ENCODE measurements at places on chromosomes 3 and 15.

GRCh38 chr3:13587442-13587841 is 38.5 kb downstream of the FBLN2 start:
- no peak for DNase-seq

- no peak for DNase-seq
Measured at GRCh38 chr3:30501526-30501925, 104.9 kb upstream of the TGFBR2 start.

DNA sequence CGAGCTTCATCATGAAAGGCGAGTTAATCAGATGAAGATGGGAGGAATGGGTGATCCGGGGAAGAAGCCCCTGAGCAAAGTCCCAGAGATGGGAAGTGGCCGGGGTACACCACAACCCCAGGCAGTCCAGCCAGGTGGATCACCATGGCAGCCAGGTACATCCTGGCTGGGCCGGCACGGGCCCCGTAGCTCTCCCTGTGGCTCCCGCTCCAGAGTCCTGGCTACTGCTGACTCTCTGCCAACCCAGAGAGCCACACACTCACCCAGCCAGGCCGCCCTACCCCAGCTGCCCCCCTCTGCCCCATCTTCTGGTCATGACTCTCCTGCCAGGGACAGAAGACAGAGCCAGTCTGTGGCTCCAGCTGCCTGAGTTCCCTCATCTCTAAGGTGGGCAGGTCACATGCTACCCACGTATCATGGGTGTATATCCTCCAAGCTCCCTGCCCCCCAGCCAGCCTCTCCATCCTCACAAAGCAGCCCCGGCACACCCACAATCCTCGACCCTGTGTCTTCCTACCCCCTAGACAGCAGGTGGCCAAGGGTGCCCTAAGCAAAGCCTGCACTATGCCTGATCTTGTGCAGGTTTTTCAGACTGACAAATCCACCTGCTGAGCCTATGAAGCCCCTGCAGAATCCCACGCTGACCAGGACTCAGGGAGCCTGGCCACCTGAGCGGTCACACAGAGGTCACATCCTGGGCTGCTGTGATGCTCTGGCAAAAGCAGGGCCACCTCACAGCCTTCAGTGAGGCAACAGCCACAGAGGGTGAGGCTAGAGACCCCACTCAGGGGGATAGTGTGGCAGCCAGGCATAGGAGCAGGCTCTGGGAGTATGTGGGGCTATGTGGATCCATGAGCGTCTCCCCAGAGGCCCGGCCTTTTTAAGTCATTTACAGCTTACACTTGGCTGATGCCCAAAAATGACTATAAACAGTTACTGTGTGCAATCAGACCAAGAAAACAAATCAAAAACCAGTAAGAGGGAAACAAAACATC is 13.2 kb downstream of the XXYLT1 start:
- no peak for DNase-seq

- no peak for DNase-seq
Measured at GRCh38 chr3:165259541-165260193, 63.5 kb upstream of the SLITRK3 start.

DNA sequence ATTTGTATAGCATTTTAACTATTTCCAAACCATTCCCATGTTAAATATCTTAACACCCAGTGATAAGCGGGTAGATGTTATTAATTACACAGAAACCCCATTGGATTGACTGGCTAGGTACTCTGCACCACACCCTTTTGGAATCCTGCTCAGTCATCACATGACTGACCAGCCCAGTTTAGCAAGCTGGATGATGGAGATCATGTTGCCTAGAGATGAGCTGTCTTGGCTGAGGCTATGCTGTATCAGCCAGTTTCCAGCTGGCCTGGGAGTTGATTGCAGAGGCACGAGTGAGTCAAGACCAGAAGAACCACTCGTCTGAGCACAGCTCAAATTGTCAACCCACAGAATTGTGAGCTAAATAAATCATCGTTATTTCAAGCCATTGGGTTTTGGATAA is 124.6 kb downstream of the ZNF621 start:
- no peak for DNase-seq

GRCh38 chr3:29696311-29696710 is 415.4 kb downstream of the RBMS3 start:
- no peak for DNase-seq

- DNase-seq = no peak
Measured at GRCh38 chr3:131708241-131708640, 205.5 kb upstream of the MRPL3 start.

DNA sequence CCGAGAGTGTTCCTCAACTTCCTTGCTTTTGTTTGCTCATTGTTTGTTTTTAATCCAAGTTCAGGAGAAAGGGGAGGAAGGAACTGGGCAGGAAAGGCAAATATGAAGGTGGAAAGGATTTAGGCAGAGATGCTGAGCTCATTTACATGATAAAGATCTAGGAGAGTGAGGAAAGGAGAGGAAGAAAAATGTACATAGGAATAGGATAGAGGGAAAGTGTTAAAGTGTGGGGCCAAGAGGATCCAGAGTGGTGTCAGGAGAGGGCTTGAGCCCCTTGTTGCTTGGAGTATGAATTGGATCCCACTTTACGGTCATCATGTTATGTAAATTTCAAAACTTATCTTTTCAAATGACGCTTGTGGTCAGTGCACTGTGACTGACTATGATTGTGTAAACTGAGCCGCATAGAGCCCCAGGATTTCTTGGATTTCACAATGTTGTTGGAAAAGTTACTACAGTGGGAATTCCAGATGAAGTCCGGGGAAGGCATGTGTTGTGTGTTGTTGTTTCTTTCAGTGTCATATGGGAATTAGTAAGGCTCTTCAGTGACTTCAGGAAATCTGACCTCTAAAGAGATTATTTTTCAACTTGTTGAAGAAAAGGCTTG is 15.0 kb upstream of the PLD1 start:
- DNase-seq = no peak

DNA sequence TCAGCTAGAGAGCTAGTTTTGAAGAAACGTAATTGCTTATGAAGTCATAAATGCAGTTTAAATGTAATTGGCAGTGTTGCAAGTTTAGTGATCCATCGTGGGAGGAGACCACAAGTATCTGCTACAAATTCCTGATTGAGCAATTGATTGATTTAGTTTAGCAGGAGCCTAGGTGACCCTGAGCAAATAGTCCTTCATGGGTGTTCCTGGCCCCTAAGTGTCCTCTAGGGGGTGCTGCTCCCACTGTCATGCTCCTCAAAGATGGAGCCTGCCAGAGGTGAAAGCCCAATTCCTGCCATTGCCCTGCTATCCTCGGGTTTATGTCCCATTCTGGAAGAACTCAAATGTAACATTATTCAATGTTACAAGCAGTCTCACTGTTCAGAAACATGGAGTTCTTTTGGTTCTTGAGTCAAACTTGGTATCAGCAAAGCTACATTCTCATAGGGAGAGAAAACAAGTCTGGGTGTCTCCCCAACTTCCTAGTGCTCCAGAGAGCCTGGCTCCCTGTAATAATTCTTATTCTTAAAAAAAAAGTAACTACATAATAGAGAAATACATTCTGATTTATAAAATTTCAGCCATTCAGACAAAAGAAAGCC is 29.8 kb upstream of the SENP5 start:
- peak; percentile 66 for DNase-seq

DNA sequence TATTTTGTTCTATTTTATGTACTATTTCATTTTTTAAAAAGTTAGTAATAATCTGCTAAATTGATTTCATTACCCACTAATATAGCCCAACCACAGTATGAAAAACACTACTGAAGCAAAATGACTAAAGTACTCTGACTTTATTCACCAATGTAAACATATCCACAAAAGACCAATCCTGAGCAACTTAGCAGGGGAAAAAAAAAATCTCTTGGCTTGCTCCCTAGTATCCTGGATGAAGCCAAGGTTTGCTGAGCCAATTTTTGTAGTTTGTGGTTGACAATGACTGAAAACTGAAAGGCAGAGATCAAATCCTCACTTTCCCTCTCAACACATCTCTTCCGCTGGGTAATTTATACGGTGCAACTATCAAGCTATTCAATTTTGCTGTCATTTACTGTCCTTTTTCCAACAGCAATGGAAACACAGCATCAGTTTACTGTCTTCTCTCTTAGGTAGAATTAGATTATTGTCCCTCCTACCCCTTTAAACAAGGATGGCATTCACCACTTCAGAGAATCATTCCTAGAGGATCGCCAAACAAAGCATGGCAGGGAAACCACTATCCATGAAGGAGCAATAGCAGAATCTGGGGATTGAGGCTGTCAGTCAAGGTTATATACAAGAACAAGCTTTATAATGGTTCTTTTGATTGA is 149.7 kb downstream of the THRB start:
- no peak for DNase-seq

- DNase-seq = no peak
Measured at GRCh38 chr15:42911058-42911592, 9.5 kb downstream of the TTBK2 start.

GRCh38 chr15:47507221-47507985 is 209.9 kb upstream of the SEMA6D start:
- no peak for DNase-seq

DNA sequence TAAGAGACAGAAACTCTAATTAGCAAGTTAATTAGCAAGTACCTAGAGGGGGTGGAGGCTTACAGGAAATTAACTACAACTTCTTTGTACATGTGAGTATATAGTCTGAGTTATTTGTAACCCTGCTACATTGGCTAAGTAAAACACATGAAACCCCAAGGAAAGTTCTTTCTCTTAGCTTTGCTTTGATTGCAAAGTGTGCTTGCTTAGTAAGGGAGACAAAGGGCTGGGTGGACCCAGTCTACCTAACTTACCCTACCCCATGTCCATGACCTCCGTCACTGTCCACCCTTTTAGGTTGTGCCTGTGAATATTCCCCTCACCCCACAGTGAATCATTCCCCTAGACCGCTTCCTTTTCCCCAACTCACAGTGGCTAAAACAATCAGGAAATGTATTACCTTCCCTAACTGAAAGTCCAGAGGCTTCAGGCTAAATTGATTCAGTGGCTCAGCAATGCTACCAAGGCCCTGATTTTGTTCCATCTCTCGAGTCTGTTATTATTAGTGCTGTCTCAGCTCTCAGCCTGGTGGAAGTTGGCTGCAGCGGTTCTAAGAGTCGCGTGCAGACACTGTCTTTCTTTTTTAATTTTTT is 31.1 kb upstream of the RYR3 start:
- no peak for DNase-seq

DNA sequence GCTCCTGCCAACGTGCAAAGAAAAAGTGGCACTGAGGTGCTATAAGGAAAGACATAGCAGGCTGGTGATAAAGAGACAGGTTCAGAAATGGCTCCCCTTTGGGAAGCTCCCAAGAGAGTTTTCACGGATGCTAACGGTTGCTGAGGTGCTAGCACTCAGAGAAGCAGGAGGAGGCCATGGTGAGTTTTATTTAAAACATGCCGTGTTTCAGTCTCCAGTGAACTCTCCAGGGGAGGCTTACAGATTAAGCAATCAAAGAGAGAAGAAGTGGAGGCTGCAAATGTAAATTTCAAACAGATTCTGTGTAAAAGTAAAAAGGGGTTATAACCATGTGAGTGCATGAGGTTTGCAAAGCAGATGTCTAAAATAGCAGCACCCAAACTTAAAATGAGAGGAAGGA is 346.2 kb downstream of the NTRK3 start:
- no peak for DNase-seq

DNA sequence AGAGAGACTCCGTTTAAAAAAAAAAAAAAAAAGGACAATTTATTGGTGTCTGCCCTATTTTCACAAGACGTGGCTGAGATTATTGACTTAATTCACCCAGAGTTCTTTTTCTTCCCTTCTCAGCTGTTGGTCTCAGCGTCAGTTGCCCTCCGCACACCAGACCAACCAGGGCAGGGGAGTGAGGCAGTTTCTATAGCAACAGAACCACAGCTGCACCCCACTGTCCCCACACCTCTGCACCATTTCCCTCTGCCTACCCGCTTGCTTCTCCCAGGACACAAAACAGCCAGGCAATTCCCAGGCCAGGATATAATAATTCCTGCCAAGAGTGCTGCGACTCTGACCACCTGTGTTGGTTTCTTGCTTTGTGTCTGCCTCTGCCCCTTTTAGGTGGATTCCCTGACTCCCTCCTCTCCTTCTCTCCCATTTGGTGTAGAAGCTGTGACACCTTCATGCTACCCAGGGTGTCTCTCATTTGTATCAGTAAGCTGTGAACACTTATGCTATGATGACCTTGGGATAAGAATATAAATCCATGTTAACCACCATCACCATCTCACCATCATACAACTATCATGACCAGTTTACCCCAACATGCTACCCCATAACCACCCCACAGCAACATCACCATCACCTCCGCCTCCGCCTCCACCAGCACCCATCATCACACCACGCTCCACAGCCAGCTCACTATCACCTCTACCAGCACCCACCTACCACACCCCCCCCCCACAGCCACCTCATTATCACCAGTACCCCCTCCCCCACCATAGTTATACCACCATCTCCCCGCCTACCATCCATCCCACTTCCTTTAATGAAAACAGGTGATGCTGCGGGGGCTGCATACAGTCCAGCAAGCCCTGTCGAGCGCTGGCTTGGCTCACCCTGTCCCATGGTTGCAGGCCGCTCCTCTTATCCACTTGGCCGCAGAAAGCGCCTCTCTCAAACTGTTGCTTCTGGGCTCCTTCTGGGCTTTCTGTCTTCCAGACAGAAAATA is 589 bp downstream of the EPB42 start:
- no peak for DNase-seq

GRCh38 chr15:28125673-28126651 is 26.8 kb upstream of the OCA2 start:
- DNase-seq = peak; percentile 3

GRCh38 chr3:158732856-158733200 is 571 bp upstream of the RARRES1 start:
- DNase-seq = no peak

- DNase-seq = no peak
Measured at GRCh38 chr3:33030802-33031201, 66.1 kb downstream of the GLB1 start.

DNA sequence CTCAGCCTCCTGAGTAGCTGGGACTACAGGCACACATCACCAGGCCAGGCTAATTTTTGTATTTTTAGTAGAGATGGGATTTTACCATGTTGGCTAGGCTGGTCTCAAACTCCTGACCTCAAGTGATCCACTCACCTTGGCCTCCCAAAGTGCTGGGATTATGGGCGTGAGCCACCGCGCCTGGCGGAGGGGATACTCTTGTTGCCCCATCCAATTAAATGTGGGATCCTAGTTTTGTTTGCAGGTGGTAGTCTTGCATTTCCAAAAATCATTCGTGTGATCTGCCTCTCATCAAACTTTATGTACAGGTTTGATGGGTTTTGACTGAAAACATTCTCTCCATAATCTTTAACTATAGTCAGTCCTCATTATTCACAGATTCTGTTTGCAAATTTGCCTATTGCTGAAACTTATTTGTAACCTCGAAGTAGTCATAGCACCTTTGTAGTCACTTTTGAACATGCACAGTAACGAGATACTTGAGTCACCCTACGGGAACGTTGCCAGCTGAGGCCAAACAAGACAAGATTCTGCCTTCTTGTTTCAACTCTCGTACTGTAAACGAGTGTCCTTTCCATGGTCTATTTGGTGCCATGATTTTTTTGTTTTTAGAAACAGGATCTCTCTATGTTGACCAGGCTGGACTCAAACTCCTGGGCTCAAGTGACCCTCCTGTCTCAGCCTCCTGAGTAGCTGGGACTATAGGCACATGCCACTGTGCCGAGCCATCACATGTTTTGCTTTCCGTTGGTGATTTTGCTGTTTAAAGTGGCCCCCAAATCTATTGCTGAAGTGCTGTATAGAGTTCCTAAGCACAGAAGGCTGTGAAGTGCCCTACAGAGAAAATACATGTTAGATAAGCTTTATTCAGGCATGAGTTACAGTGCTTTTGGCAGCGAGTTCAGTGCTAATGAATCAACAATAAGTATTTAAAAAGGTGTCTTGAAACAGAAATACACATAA is 8.1 kb upstream of the MAPK6 start:
- DNase-seq = peak; percentile 12

Data from NCI-H1105 treated with DMSO at 0.1 percent for 48 hours (cell line).